ENCODE measurements at places on chromosomes 12 and 14. TPM values are rescaled to one million over a fixed set of nuclear protein-coding genes. Genes with fewer than 3 reads are reported as not detected.

Gene EEF1AKMT3
- 8.9 TPM for total RNA-seq

- DNase-seq = no peak
Observed at GRCh38 chr12:85260896-85261295, 19.1 kb upstream of the ALX1 start.

DNA sequence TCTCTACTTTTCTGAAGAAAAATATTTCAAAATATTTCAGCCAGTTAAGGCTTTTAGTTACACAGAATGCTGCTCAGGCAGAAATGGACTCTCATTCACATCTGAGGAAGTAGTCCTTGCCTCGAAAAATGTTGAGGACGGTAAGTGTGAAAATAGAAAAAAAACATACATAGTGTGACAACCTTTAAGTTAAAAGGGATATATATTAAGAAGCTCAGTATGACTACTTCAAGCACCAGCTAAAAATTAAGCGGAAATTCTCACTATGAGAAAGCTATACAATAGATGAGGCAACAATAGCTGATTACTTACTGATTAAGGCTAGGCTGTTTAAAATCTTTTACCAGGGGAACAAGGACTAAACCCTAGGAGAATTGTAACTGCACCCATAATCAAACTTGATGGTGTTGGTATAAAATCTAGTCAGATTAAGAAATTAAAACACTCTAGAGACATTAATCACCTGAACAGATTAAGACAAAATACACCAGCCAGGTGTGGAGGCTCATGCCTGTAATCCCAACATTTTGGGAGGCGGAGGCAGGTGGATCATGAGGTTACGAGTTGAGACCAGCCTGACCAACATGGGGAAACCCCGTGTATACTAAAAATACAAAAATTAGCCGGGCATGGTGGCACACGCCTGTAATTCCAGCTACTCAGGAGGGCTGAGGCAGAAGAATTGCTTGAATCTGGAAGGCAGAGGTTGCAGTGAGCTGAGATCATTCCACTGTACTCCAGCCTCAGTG, 53.9 kb downstream of the HNRNPC start:
- no peak for DNase-seq

GRCh38 chr12:110765111-110765510, 22.4 kb upstream of the PPP1CC start:
- DNase-seq = no peak

DNA sequence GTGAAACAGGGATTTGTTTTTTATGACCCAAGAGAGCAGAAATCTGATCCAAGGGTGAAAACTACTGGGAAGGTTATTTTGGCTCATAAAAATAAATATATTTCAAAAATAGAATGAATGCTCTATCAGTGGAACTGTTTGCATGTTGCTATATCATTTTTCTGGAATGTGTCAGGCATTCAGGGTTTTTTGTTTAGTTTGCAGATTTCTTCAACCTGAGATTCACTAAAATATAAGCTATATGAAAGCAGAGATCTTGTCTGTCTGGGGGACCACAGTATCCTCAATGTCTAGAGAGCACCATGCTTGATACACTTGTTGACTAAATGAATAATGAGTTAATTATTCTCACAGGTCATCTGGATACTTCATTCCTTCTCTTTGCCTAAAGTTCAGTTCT, 165.1 kb downstream of the NUBPL start:
- DNase-seq = no peak

DNA sequence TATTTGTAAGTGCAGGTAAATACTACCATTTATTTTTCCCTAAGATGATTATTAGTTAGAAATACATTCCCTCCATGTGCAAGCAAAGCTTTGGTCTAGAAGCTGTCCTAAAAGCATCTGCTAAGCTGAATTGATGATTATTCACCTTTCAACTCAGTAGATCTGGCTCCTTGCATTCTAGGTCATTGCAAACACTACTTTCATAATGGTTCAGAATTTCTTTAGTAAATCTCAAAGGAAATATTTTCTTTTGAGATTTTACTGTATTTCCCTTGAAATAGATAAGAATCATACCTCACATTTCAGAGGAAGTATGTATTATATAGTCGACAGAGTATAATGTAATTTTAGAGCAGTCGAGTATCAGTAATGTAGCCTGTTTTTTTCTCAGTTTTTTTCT, 2.4 kb downstream of the ETNK1 start:
- DNase-seq = peak; percentile 15

Gene SVOP
- not detected for total RNA-seq

DNA sequence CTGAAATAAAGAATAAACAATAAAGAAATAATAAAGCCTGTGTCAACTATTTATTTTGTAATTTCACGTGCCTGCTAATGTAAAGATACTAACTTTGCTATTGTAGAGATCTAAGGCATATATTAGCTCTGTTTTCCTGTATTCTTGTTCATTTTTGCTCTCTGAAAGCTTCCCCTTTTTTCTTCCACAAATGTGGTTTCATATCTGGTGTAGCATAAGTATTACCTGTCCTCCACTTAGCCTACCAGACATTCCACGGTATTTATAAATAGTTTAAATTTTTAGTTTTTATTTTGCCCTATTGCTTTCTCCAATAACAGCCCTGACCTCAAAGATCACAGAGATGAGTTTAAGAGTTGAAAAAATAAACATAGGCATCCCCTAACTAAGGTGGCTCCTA, 92.6 kb upstream of the ATP2B1 start:
- DNase-seq = no peak

- no peak for DNase-seq
Observed at GRCh38 chr12:82412246-82412645, 53.9 kb downstream of the METTL25 start.

DNA sequence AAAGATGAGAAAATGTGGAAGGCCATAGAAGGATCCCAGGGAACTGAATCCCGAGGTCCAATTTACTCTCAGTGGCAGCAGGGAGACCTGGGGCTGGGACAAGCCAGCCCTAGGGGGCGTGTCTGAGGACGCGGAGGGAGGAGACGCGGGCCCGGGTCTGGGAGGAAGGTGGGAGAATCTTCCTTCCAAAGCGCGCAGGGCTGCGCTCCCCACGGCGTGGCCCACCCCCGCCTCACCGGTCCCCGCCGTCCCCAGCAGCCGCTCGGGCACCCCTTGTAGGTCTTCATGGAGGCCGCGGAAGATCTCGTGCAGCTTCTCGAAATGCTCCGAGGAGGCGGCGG, 323 bp downstream of the VTI1B start:
- peak; percentile 60 for DNase-seq

Gene GYS2
- not detected for total RNA-seq

DNA sequence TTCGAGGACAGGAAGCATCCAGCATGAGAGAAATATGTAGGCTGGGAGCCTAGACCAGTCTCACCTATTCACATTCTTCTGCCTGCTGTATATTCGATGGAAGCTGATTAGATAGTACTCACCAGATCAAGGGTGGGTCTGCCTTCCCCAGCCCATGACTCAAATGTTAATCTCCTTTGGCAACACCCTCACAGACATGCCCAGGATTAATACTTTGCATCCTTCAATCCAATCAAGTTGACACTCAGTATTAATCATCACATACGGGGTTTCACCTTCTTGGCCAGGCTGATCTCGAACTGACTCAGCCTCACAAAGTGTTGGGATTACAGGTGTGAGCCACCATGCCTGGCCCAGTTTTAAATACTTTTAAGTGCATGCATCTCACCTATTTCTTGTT, 30.5 kb upstream of the SLC10A1 start:
- no peak for DNase-seq

GRCh38 chr12:73421832-73422231, 1115.8 kb upstream of the ATXN7L3B start:
- DNase-seq = peak; percentile 16

GRCh38 chr14:104385111-104385510, 194.5 kb upstream of the C14orf180 start:
- DNase-seq = no peak

DNA sequence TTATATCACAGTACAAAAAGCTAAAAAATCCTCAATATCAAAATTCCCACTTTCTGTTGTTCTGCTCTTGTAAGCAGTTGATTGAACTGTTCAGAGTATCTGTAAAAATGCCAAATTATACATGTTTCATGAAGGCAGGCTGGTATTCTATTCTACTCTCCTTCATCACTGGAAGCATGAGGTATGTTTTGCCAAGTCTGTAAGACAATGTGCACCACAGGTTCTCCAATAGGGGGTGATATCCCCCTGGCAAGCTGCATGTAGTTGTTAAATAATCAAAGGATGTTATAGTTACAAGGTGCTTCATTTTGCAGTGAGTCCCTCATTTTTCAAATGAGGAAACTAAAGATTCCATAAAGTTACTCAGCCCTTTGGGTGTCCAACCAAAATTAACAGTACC, 15.1 kb upstream of the NEK9 start:
- peak; percentile 50 for DNase-seq

GRCh38 chr14:77681196-77682157, 26.3 kb downstream of the ALKBH1 start:
- DNase-seq = peak; percentile 36

GRCh38 chr12:124279315-124279714, 15.6 kb upstream of the RFLNA start:
- no peak for DNase-seq

GRCh38 chr14:103372552-103373304, 12.5 kb upstream of the MARK3 start:
- DNase-seq = peak; percentile 89

- peak; percentile 23 for DNase-seq
Observed at GRCh38 chr12:53750812-53751335, 905 bp downstream of the CISTR start.

- peak; percentile 30 for DNase-seq
Observed at GRCh38 chr12:118103201-118103600, 610 bp downstream of the VSIG10 start.

Gene MYBPC1
- not detected for total RNA-seq

Data from fibroblast of lung (primary cell).